Occipital lobe (tissue), 3 donors: ENCODE measurements at places on chromosomes 12 and 14. TPM values are rescaled to one million over a fixed set of nuclear protein-coding genes. Genes with fewer than 3 reads are reported as not detected.

The HAL gene
- total RNA-seq: 2.2 TPM

The MYF6 gene
- total RNA-seq: 0.47 TPM

The LIN7A gene
- total RNA-seq: 37.7 TPM

The RPGRIP1 gene
- 0.16 TPM for total RNA-seq

The RPL10L gene
- total RNA-seq: not detected

The SMOC1 gene
- total RNA-seq: 18.6 TPM

The CCER1 gene
- not detected for total RNA-seq

The PACS2 gene
- total RNA-seq: 75.8 TPM

The SUDS3 gene
- 67.2 TPM for total RNA-seq

The GRIN2B gene
- 144 TPM for total RNA-seq

The SLC25A47 gene
- not detected for total RNA-seq

The PLA2G1B gene
- not detected for total RNA-seq

The FANCM gene
- 12.5 TPM for total RNA-seq

The GLS2 gene
- total RNA-seq: 5.9 TPM

The RNF212B gene
- total RNA-seq: not detected

- no peak for DNase-seq
These were observed 12.0 kb downstream of the DEPDC4 start for GRCh38 chr12:100254876-100255275.

GRCh38 chr12:104596898-104597843, 140.4 kb downstream of the CHST11 start:
- DNase-seq: no peak

DNA sequence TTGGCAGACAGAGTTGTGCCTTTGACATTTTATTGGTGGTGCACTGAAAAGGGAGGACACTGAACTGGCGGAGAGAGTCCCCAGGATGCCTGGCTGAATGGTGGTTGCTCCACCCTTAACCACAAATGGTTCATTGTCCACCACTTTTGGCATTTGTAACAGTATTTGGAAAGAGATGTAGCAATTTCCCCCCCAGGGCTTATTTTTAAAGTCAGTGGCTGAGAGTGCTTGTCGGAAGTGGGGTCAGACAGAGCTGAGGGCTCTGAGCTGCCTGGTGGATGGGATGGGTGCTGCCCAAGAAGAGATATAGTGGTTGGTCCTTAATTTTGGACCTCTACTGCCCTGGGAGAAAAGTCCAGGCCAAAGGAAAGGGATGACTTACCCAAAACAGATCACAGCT, 31.5 kb upstream of the FGF6 start:
- no peak for DNase-seq

DNA sequence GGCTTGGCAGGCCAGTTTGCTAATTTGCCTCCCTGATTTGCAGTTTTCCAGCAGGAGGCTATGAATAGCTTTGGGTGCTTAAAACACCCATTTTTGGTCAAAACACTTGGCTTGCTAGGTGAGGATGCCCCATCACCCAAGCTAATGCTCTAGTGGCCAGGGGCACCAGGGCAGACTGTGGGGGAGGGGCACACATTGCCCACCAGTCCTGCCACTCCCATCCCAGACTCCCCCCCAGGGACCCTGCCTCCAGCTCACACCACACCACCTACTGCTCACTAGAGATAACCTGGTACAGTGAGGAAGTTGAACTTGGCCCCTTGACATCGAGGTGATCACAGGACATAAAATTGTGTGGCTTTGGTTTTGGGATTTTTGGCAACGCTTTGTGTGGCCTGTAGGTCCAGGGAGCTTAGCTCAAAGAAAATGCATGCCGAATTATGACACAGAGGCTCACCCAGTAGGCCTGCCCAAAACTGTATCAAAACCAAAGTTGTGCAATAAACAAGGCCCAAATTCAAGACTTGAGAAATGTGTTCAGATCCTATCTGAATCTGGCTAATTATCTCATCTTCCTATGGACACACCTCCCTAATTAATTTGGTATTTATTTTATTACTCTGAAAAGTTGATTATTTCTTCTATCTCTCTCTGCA, 4.3 kb downstream of the NUAK1 start:
- DNase-seq: no peak

DNA sequence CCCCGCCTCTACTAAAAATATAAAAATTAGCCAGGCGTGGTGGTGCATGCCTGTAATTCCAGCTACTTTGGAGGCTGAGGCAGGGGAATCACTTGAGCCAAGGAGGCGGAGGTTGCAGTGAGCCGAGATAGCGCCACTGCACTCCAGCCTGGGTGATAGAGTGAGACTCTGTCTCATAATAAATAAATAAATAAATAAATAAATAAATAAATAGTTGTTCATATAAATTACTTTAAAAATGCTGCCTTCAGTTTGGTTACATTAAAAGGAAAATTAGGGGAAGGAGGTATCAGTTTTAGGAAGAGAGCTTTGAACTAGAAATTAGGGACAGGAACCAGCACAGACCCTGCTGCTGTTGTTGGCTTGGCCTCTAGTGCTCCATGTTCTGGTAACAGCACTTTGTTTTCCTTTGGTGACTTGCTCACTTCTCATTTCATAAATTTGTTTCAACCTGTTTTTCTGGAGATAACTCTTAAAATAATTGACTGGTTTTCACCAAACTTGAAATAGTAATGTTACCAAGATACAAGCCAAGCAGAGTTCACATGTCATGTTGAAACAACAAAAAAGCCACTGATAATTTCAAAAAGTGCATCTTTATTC, 22.9 kb upstream of the PTPRB start:
- DNase-seq: no peak

GRCh38 chr12:132168311-132169031, 24.2 kb downstream of the NOC4L start:
- no peak for DNase-seq

DNA sequence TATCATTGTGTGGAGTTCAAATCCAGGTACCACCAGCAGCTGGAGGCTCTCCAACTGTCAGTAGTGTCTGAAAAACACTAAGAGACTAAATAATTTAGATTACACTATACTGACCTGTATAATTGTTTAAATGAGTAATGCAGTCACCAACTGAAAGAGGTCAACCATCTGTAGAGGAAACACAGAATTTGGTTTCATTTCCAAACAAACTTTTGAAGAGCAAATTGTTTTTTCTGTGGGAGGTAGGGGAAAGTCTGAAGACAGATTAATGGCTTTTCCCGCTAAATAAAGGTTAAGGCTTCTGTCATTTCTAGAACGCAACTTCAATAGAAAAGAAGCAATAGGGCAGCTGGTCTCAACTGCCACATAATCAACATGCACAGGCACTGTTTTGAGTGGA, 462.6 kb downstream of the PRKD1 start:
- no peak for DNase-seq

- no peak for DNase-seq
These were observed 15.2 kb downstream of the DCAF4 start for GRCh38 chr14:72941286-72941985.

DNA sequence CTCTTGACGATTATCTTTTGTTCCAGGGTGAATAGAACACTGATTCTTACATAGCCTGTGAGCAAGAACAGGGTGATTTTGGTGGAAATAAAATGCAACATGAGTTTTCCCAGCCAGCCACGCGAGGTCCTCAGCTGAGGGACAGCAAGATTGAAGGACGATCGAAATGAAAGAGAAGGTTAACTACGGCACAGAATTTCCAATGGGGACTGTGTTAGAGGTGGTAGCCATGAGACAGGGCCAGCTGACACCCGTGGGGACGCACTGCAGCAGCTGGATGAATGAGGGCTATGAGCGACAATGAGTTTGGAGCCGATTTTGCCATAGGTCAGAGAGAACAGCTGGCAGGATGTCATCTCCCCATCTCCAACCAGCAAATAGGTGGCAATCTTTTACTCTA, 243.4 kb upstream of the PELI2 start:
- DNase-seq: no peak

DNA sequence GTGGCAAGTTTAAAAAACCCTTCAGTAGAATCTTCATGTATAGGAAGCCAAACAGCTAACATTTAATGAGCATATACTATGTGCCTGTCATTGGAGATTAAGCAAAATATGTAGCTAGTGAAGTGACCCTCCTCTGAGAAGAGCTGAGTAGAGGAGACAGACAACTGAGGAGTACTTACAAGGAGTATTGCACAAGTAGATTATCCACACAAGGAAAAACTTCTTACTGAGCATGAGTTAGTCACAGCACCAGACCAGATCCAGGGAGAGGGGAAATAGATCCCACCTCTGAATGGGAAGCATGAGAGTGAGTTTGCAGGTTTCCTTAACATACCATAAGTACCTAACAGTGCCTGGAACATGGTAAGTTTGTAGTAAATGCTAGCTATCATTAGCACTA, 33.0 kb downstream of the FRMD6 start:
- no peak for DNase-seq

DNA sequence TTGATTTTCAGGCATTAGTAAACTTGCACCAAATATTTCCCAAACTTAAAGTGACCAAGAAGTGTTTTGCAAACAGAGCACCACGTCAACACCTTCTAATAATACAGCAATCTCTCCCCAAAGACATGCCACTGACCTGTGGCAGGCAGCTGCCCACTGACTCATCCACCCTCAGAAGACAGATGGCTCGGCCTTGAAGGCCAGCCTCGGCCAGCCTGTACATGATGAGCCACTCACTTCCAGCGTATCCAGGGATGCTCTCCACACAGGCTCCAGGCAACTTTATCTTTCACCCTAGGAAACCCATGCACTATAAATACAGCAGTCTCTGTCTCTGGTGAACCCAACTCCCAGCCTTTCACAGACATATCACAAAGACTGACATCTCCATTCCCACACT, 62.7 kb downstream of the TUNAR start:
- DNase-seq: no peak

GRCh38 chr12:77229640-77230442, 164.5 kb upstream of the E2F7 start:
- DNase-seq: no peak

DNA sequence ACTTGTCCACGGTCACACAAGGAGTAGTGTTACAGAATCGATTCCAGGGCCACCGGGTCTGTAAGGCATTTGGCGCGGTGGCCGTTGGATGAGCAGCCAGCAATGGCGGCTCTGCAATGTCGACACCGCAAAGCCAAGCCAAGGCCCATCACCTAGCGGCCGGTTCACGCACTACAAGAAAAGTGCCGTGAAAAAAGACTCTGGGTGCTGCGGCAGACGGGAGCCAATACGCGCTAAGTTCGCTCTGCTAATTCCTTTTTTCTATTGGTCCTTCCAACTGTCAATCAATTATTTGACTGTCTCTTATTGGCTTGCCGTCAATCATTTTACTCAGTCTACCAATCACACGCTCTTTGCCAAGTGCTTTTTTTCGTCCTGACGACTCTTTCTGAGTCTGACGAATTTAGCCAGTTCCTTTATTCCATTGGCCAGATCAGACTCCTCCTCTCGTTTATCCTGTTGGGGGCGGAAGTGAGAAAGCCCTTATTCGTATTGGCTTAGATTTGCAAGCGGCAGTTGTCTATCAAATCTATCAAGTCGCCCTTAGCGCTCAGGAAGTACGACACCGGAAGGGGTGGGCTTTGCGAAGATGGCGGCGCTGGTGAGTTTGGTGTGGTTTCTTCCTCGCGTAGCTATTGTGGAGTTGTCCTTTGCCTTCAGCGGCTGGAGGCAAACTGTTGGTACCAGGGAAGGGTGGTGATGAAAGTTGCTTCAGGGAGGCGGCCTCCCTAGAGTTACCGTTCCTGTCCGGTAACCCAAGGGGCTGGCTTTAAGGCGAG, at the start of gene NGDN:
TSS of gene NGDN (plus strand) at position 577 of the 779 bp plus-strand sequence. CDS start at position 590, 13 bp downstream.
- peak; percentile 94 for DNase-seq

- DNase-seq: peak; percentile 33
These were observed 11.1 kb downstream of the GPR84 start for GRCh38 chr12:54352891-54353874.

DNA sequence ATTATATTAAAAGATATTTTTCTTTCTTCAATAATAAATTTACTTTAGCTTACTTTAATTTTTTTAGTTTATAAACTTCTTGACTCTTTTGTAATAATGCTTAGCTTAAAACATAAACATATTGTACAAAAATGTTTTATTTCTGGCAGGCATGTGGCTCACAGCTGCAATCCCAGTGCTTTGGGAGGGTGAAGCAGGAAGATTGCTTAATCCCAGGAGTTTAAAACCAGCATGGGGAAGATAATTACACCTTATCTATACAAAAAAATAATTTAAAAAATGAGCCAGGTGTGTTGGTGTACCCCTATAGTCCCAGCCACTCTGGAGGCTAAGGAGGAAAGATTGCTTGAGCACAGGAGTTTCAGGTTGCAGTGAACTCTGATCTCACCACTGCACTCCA, 120.7 kb downstream of the GPHN start:
- DNase-seq: no peak

- DNase-seq: no peak
These were observed 3.6 kb downstream of the SMARCD1 start for GRCh38 chr12:50088577-50089335.

GRCh38 chr14:90692061-90692460, 124.2 kb downstream of the TTC7B start:
- DNase-seq: no peak

DNA sequence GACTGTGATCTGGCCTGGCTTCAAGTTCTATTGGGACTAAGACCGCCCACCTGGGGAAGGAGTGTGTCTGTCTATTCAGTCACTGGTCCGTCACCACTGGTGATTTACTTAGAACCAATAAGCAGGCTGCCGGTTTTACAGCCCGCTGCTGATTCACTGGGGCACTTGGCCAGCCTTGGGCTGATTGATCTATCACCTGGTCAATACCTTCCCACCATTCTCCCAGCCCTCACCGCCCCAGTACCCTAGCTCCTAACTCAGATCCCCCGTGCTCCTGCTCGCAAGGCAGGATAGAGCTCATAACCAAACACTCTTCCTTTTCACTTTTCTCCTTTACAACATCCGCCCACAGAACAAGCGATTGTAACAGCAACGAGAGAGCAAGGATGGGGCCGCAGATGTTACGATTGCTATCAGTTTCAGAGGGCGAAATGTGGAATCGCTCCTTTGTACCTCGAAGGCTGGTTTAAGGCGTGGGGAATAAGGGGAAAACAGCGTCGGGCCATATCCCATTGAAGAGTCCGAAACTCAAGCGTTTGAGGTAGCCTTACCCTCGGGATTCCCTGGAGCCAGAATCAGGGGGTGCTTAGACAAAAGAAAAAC, 672 bp downstream of the RDH11 start:
- peak; percentile 49 for DNase-seq

DNA sequence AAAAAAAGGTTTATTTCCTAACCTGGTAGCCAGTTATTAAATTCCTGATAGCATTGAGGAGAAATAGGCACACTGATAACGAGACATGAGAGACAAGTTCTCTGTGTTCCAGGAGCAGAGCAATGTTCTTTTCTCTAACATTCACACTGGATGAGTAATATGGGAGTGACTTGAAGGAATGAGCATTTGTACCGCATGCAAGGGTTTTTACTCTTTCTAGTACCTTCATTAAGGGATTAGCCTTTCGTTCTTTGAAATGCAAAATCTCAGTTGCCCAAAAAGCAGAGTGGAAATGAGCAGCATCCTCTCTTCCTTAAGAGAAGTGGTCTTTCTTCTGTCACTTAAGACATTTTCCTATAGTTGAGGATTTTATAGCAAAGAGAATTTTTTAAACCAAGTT, 54.7 kb downstream of the FGD4 start:
- no peak for DNase-seq

GRCh38 chr14:91606851-91607250, 96.7 kb upstream of the PPP4R3A start:
- DNase-seq: no peak

DNA sequence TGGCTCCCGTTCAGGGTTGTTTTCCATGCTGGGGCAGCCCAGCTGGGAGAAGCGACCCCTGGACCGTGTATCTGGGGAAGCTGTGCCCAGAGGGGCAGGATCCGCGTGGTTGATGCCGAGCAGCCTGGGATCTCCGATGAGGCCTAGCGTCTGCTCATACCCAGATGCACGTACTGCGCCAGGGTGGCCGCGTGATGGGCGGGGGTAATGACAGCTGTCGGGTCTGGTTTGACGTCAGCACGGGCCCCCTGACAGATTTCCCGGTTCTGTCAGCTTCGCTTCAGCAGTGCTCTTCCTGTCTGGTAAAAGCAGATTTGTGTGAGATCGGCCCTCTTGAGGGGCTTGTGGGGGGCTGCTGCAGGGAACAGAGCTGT, 147.3 kb downstream of the TSPAN9 start:
- DNase-seq: no peak
